ENCODE measurements at places on chromosomes 12 and 14.

DNA sequence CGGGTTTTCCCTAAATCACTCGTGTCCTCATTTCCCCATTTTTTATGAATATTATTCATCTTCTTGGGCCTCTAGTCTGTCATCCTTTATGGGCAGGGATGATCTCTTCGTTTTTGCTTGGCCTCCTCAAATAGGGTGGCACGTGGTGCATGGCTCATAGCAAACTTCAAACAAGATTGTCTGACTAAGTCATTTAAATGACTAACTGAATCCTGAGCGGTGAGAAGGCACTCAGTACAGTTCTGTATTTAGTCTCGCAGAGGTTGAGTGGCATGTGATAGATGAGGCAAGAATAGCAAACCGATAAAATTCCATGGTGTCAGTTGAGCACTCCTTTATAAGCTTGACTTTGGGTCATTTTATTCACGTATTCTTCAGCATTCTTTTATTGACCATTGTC is 5.7 kb upstream of the JDP2 start:
- peak; percentile 44 for DNase-seq

DNA sequence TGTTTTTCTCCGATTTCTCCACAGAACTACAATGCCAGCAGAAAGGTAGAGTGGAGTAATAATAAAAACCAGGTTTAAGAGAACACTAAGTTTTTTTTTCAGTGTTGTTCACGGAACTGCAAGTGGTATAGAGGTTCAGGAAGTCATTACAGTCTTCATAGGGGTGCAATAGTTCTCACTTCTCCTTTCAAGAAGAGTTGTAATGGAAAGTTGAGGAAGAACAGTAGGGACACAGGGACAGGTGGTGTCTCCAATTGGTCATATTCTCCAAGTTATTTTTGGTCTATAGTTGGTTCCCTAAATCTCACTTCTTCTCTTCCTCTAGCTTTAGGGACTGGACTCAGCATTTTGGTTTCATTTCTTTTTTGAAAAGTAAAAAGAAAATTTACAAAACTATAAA is 894.0 kb downstream of the NRXN3 start:
- DNase-seq, result no peak

- DNase-seq, result no peak
These were observed 107.1 kb upstream of the SLCO1C1 start for GRCh38 chr12:20588042-20588441.

DNA sequence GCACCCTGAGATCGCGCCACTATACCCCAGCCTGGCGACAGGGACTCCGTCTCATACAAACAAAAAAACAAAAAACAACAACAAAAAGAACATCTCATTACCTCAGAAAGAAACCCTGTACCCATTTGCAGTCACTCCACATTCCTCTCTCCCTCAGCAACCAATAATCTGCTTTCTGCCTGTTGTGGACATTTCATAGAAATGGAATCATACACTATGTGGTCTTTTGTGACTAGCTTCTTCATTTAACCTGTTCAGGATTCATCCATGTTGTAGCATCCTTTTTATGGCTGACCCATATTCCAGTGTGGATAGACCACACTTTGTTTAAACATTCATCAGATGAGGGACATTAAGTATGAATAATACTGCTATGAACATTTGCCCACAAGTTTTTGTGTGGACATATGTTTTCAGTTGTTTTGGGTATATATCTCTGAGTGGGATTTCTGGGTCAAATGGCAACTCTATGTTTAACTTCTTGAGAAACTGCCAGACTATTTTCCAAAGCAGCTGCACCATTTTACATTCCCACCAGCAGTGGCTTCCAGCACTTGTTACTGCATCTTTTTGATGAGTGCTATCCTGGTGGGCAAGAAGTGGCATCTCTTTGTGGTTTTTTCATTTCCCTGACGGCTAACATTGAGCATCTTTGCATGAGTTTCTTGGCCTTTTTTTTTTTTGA is 5.9 kb upstream of the RCOR1 start:
- DNase-seq, result no peak

DNA sequence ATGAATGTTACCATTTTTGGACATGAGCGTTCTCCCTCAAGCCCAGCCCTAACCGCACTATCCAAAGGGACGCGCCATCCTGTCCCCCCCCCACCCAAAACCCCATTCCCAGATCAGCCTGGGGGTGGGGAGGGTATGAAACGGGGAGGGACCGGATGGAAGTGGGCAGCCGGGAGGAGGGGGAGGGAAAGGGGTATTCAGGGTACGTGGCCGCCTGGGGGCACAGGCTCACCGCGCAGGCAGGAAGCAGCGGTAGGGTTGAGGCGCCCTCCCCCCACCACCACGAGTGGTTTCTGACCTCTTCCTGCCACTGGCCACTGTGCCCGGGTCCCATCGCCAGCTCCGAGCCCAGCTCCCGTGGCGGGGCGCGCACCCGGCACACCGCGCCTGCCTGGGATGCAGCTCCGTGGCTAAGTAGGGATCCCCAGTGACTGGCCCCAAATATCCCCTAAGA is 1.4 kb downstream of the ACTN1 start:
- DNase-seq, result peak; percentile 97

DNA sequence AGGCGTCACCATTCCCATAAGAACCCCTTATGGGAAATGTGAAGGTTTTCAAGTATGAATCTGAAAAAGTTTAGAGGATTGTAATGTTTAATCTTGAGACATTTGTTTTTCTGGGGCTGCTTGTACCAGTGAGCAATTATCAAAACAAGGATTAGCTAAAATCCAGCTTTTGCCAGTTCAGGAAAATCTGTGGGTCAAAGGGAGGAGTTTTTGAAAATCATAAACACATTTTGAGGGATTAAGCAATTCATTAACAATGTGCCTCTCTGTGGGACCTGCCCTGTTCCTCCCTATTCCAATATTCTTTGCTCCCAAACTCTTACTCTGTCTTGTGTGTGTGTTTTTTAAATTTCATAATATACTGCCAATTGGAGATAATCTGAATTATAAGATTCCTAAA is 11.7 kb upstream of the DAAM1 start:
- no peak for DNase-seq

GRCh38 chr12:21239866-21240265 is 94.9 kb downstream of the SLCO1A2 start:
- DNase-seq, result no peak

- no peak for DNase-seq
These were observed 35.0 kb upstream of the FUT8 start for GRCh38 chr14:65377576-65377975.

GRCh38 chr12:52217223-52217622 is 15.8 kb upstream of the KRT7 start:
- no peak for DNase-seq

GRCh38 chr14:97634751-97635150 is 837.6 kb downstream of the VRK1 start:
- DNase-seq, result no peak

DNA sequence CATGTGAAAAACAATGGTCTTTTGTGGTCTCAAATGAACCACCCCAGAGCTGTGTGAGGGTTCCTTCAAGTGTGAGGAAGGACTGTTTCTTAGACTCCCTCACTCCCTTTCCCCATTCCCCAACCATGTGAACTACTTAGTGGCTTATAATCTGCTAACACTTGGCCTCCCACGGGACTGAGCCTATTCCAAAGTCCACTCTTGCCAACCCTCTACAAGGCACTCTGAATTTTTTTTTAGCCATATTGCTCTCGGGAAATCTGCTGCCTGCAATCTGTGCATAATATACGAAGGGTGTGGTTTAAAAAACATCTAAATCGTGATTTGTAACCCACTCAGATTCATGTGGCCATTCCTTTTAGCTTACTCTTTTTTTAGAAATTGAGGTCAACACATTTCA is 2.6 kb downstream of the SVOP start:
- DNase-seq, result no peak
